ENCODE measurements at places on chromosomes 11 and 22.

DNA sequence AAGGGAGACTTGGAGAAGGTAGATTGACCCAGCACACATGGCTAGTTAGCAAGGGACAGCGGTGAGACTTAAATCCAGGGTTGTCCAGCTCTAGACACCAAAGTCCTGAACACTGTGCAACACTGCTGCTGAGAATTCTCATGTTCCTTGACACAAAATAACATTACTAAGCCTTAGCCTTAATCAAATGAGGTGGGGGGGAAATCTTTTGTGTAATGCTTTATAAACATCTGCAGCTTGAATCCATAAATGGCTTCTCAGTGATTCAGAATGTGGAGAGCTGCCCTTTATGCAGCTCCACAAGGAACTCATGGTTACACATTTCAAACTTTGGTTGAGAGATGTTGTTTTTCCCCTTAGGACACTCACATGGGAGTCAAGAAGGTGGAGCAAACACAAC lies 80.0 kb downstream of the CD44 start:
- no peak for DNase-seq

- DNase-seq: no peak
Observed at GRCh38 chr22:25120761-25121212, 78.9 kb upstream of the CRYBB3 start.

- peak; percentile 73 for DNase-seq
Observed at GRCh38 chr11:63920126-63920938, 3.4 kb upstream of the RCOR2 start.

DNA sequence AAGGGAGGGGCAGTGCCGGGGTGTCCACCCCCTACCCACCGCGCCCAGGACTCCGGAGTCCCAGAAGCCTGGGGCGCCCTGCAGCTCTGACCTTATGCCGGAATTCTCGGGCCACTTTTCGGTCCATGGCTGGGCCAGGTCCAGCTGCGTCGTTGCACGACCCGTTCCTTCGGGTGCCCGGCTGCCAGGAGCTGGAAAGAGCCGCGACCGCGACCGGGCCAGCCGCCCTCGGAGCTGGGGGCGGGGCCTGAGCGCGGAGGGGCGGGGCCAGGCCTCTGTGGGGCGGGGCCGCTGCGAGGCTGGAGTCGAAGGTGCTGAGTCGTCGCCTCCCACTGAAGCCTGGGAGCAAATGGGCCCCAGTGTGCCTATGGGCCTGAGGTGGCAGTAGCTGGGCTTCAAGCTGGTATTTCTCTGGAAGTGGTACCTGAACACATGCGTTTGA lies at the start of gene USH1C:
Gene USH1C, minus strand, starts transcription at position 236 of the 442 bp plus-strand sequence. Its CDS starts 109 bp downstream, at position 127.
- DNase-seq: peak; percentile 70

GRCh38 chr11:81345609-81346008 lies 1388.1 kb downstream of the FAM181B start:
- DNase-seq: no peak

- DNase-seq: peak; percentile 45
Observed at GRCh38 chr11:64656862-64657261, 65.8 kb downstream of the SLC22A12 start.

GRCh38 chr11:62823677-62824076 lies 8.2 kb downstream of the STX5 start:
- no peak for DNase-seq

- peak; percentile 25 for DNase-seq
Observed at GRCh38 chr11:64409707-64410403, 50.9 kb downstream of the RPS6KA4 start.

- DNase-seq: no peak
Observed at GRCh38 chr11:30526558-30526957, 59.6 kb downstream of the MPPED2 start.

DNA sequence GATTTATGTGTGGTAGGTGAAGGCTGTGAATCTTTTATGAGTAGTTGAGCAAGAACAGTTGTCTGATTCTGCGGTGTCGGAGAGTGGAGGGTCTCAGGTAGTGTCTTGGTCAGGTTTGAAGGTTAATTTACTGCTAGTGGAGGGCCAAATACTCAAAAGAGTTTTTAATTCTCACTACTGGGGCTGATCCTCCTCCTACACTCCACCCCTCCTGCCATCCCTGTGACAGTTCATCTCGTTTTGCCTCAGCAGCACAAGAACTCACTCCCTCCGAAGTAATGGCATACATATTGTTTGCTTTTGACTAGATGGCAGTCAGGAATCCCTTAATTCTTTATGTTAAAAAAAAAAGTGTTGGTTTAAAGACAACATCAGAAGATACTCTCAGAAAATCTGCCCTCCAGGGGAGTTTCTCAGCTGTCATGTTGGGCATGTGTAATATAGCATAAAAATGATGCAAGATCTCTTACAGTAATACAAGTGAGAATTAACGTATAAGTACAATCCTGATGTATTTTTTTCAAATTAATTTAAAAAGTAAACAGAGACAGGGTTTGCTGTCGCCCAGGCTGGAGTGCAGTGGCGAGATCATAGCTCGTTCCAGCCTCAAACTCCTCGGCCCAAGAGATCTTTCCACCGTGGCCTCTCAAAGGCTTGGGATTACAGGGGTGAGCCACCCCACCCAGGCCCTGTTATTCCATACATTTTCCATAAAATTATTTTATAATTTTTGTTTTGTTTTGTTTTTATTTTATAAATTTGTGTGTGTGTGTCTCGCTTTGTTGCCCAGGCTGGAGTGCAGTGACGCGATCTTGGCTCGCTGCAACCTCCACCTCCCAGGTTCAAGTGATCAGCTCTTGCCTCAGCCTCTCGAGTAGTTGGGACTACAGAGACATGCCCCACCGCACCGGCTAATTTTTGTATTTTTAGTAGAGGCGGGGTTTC lies 1.3 kb downstream of the FAR1 start:
- DNase-seq: no peak

DNA sequence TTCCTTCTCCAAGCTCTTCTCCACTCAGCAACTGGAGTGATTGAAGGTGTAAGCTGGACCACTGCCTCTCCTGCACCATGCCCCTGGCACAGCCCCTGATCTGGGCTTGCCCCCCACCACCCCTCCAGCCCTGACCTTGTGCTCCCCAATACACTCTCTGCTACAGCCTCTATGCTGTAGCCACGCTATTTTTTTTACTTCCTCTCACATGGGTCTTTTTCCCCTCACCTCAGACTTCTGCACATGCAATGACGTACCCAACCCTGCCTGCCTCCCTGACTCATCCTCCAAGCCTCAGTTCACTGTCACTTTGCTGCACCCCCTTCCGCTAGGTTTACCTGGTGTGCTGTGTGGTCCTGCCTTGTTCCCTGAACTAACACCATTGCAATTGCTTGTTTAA lies 9.0 kb downstream of the CSNK2A3 start:
- DNase-seq: no peak

- no peak for DNase-seq
Observed at GRCh38 chr22:18113680-18114394, 3.2 kb downstream of the TUBA8 start.

GRCh38 chr11:130452940-130453339 lies 4.5 kb downstream of the ADAMTS15 start:
- DNase-seq: no peak

DNA sequence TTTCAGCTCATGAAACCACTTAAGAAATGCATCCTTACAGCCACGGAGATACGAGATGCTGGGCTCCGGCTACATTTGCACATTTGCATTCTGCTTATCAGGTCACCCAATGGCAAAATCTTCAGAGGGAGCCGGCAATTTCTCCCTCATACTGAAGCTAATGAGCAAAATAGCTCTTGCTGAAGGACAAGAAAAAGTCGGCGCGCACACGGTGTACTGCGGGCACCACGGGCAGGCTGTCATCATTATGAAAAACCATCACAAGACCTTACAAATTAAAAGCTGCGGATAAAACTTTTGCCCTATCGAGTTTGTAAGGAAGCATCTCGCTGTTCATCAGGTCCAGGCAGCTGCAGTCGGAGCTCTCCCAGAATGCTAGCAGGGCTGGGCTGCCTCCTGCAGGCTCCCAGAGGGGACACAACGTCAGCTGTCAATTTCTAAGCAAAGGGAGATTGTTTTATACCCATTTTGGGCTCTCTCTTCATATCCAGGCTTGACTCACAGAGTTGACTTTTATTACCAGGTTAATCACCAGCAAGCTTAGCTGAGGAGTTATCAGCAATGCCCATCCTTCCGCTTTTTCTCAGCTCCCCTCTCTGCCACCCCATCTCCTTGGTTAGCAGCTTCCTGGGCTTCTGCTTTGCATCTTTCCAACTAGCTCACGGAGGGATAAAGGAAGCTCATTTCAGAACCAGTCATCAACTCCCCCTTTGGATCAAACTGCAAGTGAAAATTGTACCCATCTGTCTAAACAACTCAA lies 375.1 kb downstream of the OPCML start:
- no peak for DNase-seq
